ENCODE measurements at places on chromosomes 6 and 20.

GRCh38 chr20:42705550-42705949 lies 484.2 kb downstream of the PTPRT start:
- DNase-seq = no peak

DNA sequence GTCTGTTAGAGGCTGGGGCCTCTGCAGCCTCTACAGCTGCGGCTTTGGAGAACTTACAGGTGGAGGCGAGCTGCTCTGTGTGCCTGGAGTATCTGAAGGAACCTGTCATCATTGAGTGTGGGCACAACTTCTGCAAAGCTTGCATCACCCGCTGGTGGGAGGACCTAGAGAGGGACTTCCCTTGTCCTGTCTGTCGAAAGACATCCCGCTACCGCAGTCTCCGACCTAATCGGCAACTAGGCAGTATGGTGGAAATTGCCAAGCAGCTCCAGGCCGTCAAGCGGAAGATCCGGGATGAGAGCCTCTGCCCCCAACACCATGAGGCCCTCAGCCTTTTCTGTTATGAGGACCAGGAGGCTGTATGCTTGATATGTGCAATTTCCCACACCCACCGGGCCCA lies 2.6 kb downstream of the TRIM39 start:
- no peak for DNase-seq

DNA sequence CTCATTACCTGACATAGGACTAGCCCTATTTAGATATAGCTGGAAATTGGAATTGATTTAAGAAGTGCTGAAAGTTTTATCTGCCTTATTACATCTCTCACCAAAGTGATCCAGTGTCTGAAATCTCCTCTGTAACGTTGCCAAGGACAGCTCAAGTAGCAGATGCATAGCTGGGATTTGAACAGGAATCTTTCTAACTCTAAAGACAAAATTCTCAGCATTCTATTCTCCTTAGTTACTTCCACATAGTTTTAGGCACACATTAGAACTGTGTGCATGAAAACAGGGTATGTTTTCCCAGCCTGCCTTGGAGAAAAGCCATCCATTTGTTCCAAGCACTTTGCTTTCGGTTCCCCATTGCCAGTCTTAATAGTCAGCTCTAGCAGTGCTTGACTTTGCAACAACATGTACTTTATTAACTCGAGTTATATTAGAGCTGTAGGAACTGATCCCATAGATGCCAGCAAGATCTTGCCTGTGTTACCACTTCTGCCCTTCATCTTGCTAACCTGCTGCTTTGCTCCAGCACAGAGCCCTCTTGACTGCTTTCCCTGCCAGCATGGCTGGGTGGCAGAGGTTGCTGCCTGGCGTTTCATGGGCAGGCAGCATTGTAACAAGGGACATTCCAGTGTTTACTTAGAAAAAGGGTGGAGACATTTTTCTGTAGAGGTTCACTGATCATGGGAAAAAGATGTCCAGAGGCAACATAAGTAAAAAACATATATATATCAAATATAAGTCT lies 56.1 kb upstream of the STMND1 start:
- no peak for DNase-seq

- DNase-seq = no peak
Measured at GRCh38 chr6:43517505-43518357, 842 bp downstream of the POLR1C start.

DNA sequence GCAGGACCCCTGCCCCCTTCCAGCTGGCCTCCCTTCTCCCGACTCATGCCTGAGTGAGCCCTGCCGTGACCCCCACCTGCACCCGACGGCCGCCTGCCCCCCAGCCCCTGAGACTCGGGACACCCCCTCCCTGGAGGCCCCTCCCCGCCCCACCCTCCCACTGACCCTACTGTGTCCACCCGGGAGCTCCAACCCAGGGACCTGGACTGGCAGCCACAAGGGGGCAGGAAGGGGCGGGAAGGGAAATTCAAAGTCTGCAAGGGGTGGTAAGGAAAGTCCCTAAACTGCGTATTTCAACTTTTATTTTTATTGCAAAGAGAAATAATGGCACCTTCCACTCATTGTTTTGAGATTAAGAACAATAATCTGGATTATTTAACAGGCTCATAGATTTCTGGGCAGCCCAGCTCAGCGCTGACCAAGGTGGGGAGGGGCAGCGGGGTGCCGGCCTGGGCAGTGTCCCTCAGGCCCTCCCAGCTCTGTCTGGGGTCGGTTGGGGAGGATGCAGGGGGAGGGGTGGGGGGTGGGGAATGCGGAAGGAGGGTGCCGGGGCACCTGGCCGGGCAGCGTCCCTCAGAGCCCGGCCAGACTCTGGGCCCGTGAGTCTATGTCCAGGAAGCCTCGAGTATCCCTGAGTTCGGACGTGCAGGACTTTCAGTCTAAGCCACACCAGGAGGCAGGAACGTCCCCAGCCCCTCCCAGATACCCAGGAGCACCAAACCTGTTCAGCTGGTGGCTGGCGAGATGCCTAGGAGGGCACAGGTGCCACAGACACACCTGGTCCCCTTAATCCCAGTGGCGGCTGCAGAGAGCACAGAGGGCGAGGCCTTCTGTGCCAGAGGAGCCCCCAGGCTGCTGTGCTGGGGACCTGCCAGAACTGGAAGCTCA lies 1.3 kb upstream of the PTK6 start:
- DNase-seq = peak; percentile 48

GRCh38 chr6:34098045-34098936 lies 47.6 kb downstream of the GRM4 start:
- DNase-seq = no peak

DNA sequence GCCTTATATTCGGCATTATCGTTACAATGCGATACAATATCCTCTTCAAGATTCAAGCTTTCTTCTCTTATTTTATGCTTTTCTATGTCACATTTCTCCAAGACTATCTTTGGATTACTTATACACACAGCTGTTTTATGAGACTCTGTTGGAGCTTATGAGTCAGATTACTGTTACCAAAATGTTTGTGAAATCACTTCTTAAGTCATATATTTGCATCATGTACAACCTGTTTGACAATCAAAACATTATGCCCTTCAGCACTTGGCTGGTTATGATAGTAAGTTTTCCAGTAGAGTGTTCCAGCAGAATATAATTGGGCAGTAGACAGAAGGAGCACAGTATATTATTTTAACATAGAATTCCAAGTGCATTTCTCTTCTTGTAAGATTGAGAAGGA lies 35.2 kb downstream of the BMP6 start:
- DNase-seq = no peak

GRCh38 chr6:80094017-80094416 lies 12.5 kb upstream of the BCKDHB start:
- DNase-seq = peak; percentile 11

- no peak for DNase-seq
Measured at GRCh38 chr6:116877743-116878142, 701 bp downstream of the RFX6 start.
